ENCODE measurements at places on chromosomes 16 and 17.

DNA sequence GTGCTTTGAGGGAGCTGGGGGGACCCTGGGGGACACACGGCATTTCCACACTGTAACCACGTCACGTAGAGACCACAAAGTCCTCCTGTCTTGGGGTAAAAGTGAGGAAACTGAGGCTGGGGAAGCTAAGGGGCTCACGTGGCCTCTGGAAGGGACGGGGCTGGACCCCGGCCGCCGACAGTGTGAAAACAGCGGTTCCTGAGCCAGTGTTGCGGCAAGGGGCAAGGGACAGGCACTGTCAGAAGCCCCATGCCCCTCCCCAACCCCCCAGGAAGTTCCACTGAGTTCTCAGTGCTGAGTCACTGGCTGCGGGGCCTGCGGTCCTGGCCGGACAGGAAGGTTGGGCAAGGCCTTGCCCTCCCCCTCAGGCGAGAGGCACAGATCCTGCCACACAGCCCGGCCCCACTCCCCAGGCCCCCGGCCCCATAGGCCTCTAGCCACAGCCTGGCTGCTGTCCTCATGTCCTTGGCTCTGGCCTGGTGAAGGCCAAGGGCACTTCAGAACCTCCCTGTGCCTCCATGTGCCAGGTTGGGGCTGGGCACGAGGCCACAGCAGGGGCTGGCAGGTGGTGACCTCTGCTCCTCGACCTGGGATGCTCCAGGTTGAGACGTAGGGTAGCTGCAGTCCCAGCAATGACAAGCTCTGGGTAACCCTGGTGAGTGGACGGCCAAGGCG is 5.0 kb upstream of the CCDC57 start:
- DNase-seq = no peak

DNA sequence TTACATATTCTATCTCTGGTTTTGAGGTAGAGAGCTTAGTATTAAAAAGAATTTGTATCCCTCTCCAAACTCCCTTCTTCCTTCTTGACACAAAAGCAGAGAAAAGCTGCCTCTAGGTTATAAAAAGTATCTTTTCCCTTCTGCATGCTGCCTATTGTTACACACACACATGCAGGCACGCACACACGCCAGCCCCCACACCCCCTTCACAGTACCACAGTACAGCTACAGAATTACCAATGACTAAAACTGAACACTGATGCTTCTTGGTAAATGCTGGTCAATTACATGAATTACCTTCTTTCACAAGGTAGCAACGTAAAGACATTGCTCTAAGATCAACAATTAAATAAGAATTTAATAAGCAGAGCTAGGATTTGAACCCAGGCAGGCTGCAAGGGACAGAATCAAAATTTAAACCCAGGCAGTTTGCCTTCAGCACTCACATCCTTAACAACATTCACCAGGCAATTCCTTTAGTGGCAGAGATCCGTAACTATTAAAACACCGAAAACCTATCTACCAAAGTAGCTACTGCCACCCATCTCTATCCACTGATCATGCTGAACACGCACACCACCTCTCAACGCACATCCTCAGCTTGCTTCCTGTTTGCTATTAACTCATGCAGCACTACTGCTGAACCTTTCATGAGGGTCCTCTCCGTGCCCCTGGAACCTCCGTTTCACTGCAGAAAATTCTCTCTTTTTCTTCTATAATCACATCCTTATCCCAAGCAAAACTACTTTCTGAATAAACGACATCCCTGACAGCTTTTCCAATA is 37.8 kb downstream of the YWHAE start:
- peak; percentile 31 for DNase-seq

GRCh38 chr16:1278477-1278876 is 22.6 kb downstream of the TPSD1 start:
- DNase-seq = no peak

- no peak for DNase-seq
Measured at GRCh38 chr16:53745753-53746266, 41.9 kb downstream of the FTO start.

GRCh38 chr16:31476303-31477219 is 4.6 kb downstream of the TGFB1I1 start:
- DNase-seq = peak; percentile 93

DNA sequence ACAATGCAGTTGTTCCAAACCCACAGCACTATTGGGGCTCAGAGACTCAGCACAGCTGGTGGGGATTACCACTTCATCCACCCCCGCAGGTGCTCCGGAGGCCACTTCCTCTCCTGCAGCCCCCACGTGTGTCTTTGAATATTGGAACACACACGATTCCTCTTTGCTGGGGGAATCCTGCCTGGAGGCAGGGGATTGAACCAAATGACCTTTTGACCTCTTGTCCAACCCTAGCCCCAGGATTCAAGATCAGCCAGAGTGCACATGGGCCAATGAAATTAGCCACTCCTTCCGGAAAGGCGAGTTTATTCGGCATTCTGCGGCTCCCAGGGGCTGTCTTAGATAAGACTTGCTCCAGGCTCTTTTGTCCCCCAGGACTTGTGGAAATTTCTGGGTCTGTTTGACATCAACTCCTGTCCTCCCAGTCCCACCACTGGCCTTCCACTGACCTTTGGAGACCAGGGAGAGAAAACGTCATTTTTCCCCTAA is 350.2 kb downstream of the FOXL1 start:
- DNase-seq = no peak

DNA sequence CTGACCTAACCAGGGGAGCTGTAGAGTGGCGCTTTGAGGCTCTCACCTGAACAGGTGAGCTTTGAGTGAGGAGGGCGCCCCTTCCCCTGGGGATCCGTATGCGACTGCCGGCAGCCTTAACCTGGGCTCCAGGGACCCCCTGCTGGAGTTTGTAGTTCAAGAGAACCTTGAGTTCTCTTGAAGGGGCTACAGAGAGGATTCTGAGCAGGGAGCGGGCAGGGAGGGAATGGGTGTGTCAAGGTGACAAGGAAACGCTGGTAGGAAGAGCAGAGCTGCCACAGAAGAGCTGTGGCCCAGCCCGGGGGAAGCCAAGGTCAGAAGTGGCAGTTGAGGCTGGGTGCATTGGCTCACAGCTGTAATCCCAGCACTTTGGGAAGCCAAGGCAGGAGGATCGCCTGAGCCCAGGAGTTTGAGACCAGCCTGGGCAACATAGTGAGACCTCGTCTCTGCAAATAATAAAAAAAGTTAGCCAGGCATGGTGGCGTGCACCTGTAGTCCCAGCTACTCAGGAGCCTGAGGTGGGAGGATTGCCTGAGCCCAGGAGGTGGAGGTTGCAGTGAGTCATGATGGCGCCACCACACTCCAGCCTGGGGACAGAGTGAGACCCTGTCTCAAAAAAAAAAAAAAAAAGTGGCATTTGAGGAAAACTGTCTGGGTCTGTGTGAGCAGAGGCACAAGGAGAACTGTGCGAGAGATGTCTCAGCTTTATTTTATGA is 1.2 kb downstream of the LLGL2 start:
- DNase-seq = no peak

GRCh38 chr17:5560361-5560988 is 23.8 kb downstream of the NLRP1 start:
- no peak for DNase-seq

- DNase-seq = no peak
Measured at GRCh38 chr16:86251682-86252081, 258.6 kb upstream of the FOXF1 start.
